ENCODE measurements at places on chromosomes 4 and X. TPM values are rescaled to one million over a fixed set of nuclear protein-coding genes. Genes with fewer than 3 reads are reported as not detected.

- DNase-seq, result no peak
These were observed 4.9 kb downstream of the TMPRSS11B start for GRCh38 chr4:68240620-68241019.

DNA sequence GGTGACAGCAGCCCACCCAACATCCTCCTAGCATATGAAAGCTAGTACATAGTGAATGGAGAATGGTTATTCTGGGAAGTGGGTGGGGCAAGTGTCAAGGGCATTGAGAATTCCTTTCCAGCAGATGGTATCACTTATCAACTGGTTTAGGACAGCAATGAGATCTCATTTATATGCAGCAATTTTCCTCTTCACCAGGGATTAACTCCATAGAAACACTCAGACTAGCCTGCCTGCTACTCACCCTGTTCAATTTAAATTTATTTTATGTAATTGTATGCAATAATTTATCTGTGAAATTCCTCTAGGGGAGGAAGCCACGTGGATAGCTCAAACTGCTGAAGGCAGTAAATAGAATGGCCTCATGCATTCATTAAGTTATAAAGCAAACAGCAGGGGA, 101.6 kb upstream of the MID1IP1 start:
- no peak for DNase-seq

ZNF157 gene
- 0.53 TPM for total RNA-seq

GRCh38 chrX:130770615-130771014, 132.4 kb downstream of the ENOX2 start:
- DNase-seq, result no peak

DNA sequence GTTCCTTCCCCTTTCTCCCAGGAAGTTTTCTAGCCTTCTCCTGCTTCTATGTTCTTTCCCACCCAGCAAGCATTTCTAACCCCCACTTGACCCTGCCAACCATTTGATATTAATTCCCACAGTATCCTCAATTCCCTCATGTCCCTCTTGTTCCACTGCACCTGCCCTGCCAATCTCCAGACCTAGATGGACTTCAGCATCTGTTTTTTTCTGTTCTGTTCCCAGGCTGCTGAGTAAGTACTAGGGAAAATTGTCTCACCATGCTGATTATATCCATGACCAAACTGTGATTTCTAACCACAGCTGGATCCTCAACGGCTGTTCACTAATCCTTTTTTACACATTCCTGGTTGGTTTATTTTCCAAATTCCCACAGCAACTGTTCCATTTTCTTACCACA, 37.7 kb downstream of the CLCN5 start:
- no peak for DNase-seq

GRCh38 chrX:149628280-149628679, 3.3 kb downstream of the TMEM185A start:
- DNase-seq, result no peak

GRCh38 chr4:14176613-14177012, 549.1 kb upstream of the BOD1L1 start:
- no peak for DNase-seq

DNA sequence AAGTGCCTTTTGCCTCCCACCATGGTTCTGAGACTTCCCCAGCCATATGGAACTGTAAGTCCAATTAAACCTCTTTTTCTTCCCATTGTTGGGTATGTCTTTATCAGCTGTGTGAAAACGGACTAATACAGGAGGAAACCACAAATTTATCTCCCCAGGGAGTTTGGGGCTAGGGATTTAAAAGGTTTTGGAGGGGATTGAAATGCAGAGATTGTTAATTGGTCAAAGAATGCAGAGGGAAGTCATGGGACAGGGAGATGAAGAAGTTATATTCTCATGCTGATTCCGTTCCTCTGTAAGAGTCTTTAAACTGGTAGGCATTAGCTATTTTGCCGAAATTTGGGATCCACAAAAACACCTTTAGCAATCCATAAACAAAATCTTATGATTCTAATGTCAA, 57.9 kb downstream of the TKTL2 start:
- no peak for DNase-seq

GRCh38 chr4:168791376-168791775, 218.7 kb downstream of the CBR4 start:
- no peak for DNase-seq

CCKAR gene
- total RNA-seq, result 0.26 TPM

Measured in urinary bladder (tissue), 4 donors.